ENCODE measurements at places on chromosomes 12 and 14. TPM values are rescaled to one million over a fixed set of nuclear protein-coding genes. Genes with fewer than 3 reads are reported as not detected.

- no peaks in the 10 kb centered on the region for H3K36me3 ChIP-seq
- H3K27me3 ChIP-seq, result no peaks in the 10 kb centered on the region
Observed at GRCh38 chr14:68607081-68607866, 185.6 kb downstream of the ZFP36L1 start.

DNA sequence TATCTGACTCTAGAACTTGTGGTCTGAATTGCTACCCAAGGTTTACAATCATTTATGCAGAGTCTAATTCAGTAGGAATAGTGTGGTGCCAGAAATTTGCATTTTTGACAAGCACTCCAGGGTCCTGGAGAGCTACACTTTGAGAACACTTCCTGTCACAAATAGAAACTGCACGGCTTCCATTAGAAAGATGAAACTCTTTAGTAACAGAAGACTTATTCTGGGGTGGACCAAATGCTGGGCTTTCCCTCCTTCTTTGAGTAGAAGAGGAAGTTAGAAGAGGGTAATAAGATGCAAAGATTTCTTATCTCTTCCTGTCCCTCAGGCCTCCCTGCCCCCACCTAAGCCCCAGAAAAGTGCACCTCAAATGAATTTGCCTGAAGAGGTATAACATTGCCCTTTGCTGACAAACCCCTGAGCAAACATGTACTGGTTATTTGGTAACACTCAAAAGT is 28.4 kb downstream of the DGLUCY start:
- peaks cover 23% of the 10 kb centered on the region for H3K36me3 ChIP-seq
- no peak for DNase-seq
- H3K4me1 ChIP-seq, result peaks cover 8% of the 10 kb centered on the region
- no peaks in the 10 kb centered on the region for H3K27me3 ChIP-seq

DNA sequence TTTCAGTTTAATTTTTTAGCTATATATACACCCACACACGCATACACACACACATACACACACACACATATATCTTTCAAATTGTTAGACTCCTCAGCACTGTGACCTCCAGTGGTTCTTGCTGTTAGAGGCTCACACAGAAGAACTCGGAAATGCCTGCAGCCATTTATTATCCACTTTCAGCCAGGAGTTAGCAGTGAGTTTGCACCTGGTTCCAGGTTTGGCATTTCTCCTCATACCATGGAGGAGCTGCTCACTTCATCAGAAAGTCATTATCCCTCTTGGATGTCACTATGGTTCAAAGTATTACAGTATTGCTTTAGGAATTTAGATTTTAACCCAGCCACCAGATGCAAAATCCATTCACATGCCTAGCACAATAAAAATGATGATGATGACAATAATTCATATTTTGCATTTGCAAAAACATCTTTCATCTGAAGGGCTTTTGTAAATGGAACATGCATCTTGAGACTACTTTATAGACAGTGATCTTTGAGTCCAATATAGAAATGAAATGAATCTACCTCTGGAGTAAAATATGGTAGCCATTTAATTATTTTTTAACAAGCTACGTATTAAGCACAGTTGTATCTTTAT is 42.3 kb downstream of the NPAS3 start:
- no peaks in the 10 kb centered on the region for H3K27me3 ChIP-seq
- H3K36me3 ChIP-seq, result no peaks in the 10 kb centered on the region
- H3K27ac ChIP-seq, result no peak overlapping the region
- H3K4me3 ChIP-seq, result no peak overlapping the region
- peaks cover 3% of the 10 kb centered on the region for H3K4me1 ChIP-seq
- DNase-seq, result peak; percentile 56

DUSP6 gene
- 66.1 TPM for total RNA-seq

FAM90A1 gene
- total RNA-seq, result 0.09 TPM

- no peak overlapping the region for H3K4me3 ChIP-seq
- no peaks in the 10 kb centered on the region for H3K36me3 ChIP-seq
- H3K4me1 ChIP-seq, result no peaks in the 10 kb centered on the region
- no peaks in the 10 kb centered on the region for H3K27me3 ChIP-seq
Observed at GRCh38 chr14:71290960-71291466, 383.8 kb downstream of the PCNX1 start.

AQP6 gene
- total RNA-seq, result 0.13 TPM

NUP107 gene
- total RNA-seq, result 50.2 TPM

FAM181A gene
- not detected for total RNA-seq

EML1 gene
- 39.6 TPM for total RNA-seq

KRT3 gene
- total RNA-seq, result not detected

GRCh38 chr14:23167116-23167847 is 16.2 kb downstream of the SLC7A8 start:
- H3K27ac ChIP-seq, result no peak overlapping the region
- no peaks in the 10 kb centered on the region for H3K36me3 ChIP-seq
- no peaks in the 10 kb centered on the region for H3K4me1 ChIP-seq
- DNase-seq, result no peak
- H3K4me3 ChIP-seq, result no peak overlapping the region

HHIPL1 gene
- total RNA-seq, result 2.3 TPM

DNA sequence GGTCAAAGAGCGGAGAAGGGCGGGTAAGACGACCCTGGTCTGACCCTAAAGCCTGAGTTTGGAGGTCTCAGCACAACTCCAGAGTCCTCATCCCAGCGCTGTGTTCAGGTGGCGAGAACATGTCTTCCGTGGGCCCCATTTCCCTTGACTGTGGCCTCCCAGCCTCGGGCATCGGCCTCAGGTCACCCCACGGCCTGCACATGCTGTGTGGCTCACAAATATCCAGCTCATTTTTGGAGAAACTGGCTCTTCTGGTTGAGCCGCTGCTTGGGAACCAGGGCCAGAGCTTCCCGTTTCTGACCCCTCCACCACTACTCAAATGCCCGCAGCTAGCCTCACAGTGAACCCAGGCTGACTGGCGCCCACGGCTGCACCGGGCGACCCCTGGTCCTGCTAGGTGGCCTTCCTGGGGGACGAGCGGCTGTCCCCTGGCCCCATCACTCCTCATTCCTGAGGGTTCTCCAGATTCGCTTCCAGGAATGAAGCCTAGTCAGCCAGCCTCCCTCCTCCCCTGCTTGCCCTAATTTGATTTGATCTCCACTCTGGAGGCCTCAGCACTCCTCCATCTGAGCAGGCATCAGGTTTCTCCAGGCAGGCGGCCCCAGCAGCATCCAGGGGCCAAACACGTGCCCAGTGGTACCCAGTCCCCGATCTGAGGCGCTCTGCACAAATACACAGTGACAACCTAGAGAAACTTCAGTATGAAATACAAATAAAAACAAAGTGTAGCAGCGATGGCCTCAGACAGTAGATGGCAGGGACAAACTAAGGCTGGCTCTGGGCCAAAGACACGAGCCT is 4.7 kb downstream of the P2RX2 start:
- no peak overlapping the region for H3K4me3 ChIP-seq
- H3K4me1 ChIP-seq, result peaks cover 19% of the 10 kb centered on the region
- peaks cover 31% of the 10 kb centered on the region for H3K36me3 ChIP-seq
- peaks cover 26% of the 10 kb centered on the region for H3K27me3 ChIP-seq

INHBC gene
- not detected for total RNA-seq

- H3K36me3 ChIP-seq, result no peaks in the 10 kb centered on the region
- no peaks in the 10 kb centered on the region for H3K4me1 ChIP-seq
- H3K27me3 ChIP-seq, result no peaks in the 10 kb centered on the region
- no peak overlapping the region for H3K27ac ChIP-seq
- no peak overlapping the region for H3K4me3 ChIP-seq
Observed at GRCh38 chr12:119457271-119457670, 122.7 kb downstream of the CCDC60 start.

- peaks cover 4% of the 10 kb centered on the region for H3K4me1 ChIP-seq
- DNase-seq, result peak; percentile 78
- no peak overlapping the region for H3K27ac ChIP-seq
- H3K36me3 ChIP-seq, result no peaks in the 10 kb centered on the region
- no peaks in the 10 kb centered on the region for H3K27me3 ChIP-seq
- no peak overlapping the region for H3K4me3 ChIP-seq
Observed at GRCh38 chr14:98754343-98755020, 517.5 kb downstream of the BCL11B start.

DNA sequence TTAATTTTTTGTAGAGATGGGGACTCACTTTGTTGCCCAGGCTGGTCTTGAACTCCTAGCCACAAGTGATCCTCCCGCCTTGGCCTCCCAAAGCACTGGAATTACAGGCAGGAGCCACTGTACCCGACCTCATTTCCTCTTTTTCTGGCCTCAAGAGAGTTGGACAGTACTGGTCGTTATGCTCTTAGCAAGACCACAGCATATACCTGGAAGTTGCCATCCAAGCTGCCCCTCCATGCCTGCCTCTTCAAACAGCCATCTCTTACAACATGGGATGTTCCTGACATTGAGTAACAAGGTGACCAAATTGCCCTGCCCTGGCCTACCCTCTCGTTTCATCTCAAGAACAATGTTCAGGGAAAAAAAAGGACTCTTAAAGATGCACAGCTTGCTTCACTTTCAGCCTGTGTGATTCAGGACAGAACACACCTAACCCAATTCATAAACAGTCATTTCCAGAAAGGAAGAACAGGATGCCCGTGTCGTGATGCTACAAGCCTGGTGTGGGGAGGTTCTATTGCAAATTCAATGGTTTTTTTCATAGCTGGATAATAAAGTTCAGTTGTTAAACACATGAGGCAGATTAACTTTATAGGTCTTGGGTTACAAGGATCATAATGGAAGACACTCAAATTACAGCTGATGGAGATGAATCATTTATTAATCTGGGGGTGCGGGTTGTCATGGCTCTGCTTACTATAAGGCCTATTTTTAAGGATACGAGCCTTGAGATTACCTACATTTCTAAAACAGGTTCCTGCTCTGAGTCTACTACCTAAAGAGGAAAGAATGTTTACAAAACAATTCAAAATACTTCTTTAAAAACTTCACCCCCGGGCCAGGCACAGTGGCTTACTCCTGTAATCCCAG is 11.9 kb downstream of the GLTP start:
- H3K27me3 ChIP-seq, result no peaks in the 10 kb centered on the region
- no peak overlapping the region for H3K27ac ChIP-seq
- peaks cover 18% of the 10 kb centered on the region for H3K4me1 ChIP-seq
- no peak overlapping the region for H3K4me3 ChIP-seq

- H3K27ac ChIP-seq, result peak within 1 kb of the TSS; percentile 95
- peaks cover 29% of the 10 kb centered on the region for H3K4me1 ChIP-seq
- peak within 1 kb of the TSS; percentile 92 for H3K4me3 ChIP-seq
- H3K36me3 ChIP-seq, result peaks cover 18% of the 10 kb centered on the region
Observed at GRCh38 chr14:60648934-60649874, at the start of gene SIX1. Gene SIX1 (minus strand): TSS chr14:60649477. CDS start chr14:60649189, 288 bp downstream.

- peaks cover 9% of the 10 kb centered on the region for H3K27me3 ChIP-seq
- no peaks in the 10 kb centered on the region for H3K36me3 ChIP-seq
- H3K27ac ChIP-seq, result no peak overlapping the region
Observed at GRCh38 chr12:32897687-32898573, 1.4 kb upstream of the PKP2 start.

PPP1R13B gene
- 6.6 TPM for total RNA-seq

TAS2R30 gene
- total RNA-seq, result 4.3 TPM

TNFAIP2 gene
- 46.3 TPM for total RNA-seq

- no peak overlapping the region for H3K4me3 ChIP-seq
- no peaks in the 10 kb centered on the region for H3K27me3 ChIP-seq
- no peak overlapping the region for H3K27ac ChIP-seq
- no peaks in the 10 kb centered on the region for H3K4me1 ChIP-seq
- DNase-seq, result peak; percentile 40
Observed at GRCh38 chr14:42806909-42807315, 1200.2 kb downstream of the LRFN5 start.

GRCh38 chr14:34029921-34030334 is 79.1 kb upstream of the EGLN3 start:
- no peak overlapping the region for H3K4me3 ChIP-seq
- H3K27me3 ChIP-seq, result no peaks in the 10 kb centered on the region
- peaks cover 46% of the 10 kb centered on the region for H3K4me1 ChIP-seq
- peak overlapping the region; percentile 88 for H3K27ac ChIP-seq

ITGA7 gene
- total RNA-seq, result 255 TPM

DNA sequence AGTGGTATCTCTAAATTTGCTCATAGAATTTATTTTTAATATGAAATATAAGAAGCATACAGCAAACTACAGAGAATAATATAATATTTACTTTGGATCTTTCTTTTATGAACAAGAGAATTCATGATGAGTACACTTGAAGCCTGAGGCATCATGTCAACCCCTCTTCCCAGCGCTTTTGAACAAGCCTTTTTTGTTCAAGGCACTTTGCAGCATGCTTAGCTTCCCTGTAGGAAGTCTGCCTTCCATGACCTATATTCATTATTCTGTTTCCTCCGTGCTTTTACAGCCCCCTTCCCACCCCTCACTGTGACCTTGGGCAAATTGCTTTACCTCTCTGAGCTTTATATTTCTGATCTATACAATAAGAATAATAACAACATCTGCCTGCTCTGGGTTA is 41.6 kb downstream of the SCN8A start:
- no peak for DNase-seq
- H3K4me3 ChIP-seq, result no peak overlapping the region
- H3K27me3 ChIP-seq, result no peaks in the 10 kb centered on the region

GRCh38 chr12:80441921-80442320 is 2.1 kb upstream of the PTPRQ start:
- no peak overlapping the region for H3K27ac ChIP-seq
- H3K36me3 ChIP-seq, result no peaks in the 10 kb centered on the region
- no peak overlapping the region for H3K4me3 ChIP-seq
- H3K27me3 ChIP-seq, result no peaks in the 10 kb centered on the region
- H3K4me1 ChIP-seq, result no peaks in the 10 kb centered on the region

GARIN6 gene
- total RNA-seq, result not detected

BRI3BP gene
- total RNA-seq, result 2.5 TPM

GRCh38 chr12:18653465-18653864 is 84.3 kb downstream of the PLCZ1 start:
- DNase-seq, result no peak
- no peak overlapping the region for H3K27ac ChIP-seq
- no peak overlapping the region for H3K4me3 ChIP-seq

- H3K27ac ChIP-seq, result no peak overlapping the region
- no peak for DNase-seq
- no peak overlapping the region for H3K4me3 ChIP-seq
- H3K27me3 ChIP-seq, result no peaks in the 10 kb centered on the region
- no peaks in the 10 kb centered on the region for H3K36me3 ChIP-seq
- no peaks in the 10 kb centered on the region for H3K4me1 ChIP-seq
Observed at GRCh38 chr14:63933110-63933509, 80.3 kb downstream of the SYNE2 start.

ANKRD52 gene
- total RNA-seq, result 8.6 TPM

DNA sequence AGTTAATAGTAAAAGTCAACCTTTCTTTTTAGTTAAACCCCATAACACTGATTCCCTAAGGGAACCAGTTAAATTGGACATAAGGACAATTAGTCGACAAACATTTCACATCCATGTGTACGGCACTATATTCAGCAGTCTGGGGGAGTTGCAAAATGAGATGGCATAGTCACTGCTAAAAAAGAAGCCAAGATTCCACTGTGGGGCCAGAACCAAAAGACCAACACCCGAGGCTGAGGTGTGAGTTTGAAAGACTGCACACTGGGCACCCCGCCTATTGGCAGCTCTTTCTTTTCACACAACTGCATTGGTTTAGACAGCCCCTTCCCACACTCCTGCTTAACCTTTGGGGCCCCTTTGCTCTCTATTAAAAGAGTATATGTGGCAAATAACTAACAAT is 16.7 kb downstream of the SETD3 start:
- no peak overlapping the region for H3K4me3 ChIP-seq
- H3K27ac ChIP-seq, result no peak overlapping the region
- no peaks in the 10 kb centered on the region for H3K27me3 ChIP-seq
- H3K4me1 ChIP-seq, result peaks cover 21% of the 10 kb centered on the region

AKAP6 gene
- 87.1 TPM for total RNA-seq

MYO1H gene
- total RNA-seq, result not detected

TMPRSS12 gene
- total RNA-seq, result not detected

GRCh38 chr12:80679346-80680131 is 27.9 kb upstream of the MYF6 start:
- H3K4me1 ChIP-seq, result no peaks in the 10 kb centered on the region
- peak overlapping the region; percentile 39 for H3K27ac ChIP-seq
- no peaks in the 10 kb centered on the region for H3K36me3 ChIP-seq
- H3K4me3 ChIP-seq, result no peak overlapping the region
- peak; percentile 68 for DNase-seq

ADSS1 gene
- total RNA-seq, result 42.3 TPM

PSMC1 gene
- 146 TPM for total RNA-seq

GSC gene
- total RNA-seq, result 2.9 TPM

- no peaks in the 10 kb centered on the region for H3K4me1 ChIP-seq
- H3K27me3 ChIP-seq, result no peaks in the 10 kb centered on the region
Observed at GRCh38 chr12:71746974-71747611, 7.6 kb upstream of the RAB21 start.
